ENCODE measurements at places on chromosomes 12 and 14. TPM values are rescaled to one million over a fixed set of nuclear protein-coding genes. Genes with fewer than 3 reads are reported as not detected.

GRCh38 chr14:85459361-85460000 lies 70.5 kb upstream of the FLRT2 start:
- no peaks in the 10 kb centered on the region for H3K4me1 ChIP-seq
- no peak for DNase-seq
- no peaks in the 10 kb centered on the region for H3K36me3 ChIP-seq
- H3K27me3 ChIP-seq, result no peaks in the 10 kb centered on the region
- no peak overlapping the region for H3K4me3 ChIP-seq

DNA sequence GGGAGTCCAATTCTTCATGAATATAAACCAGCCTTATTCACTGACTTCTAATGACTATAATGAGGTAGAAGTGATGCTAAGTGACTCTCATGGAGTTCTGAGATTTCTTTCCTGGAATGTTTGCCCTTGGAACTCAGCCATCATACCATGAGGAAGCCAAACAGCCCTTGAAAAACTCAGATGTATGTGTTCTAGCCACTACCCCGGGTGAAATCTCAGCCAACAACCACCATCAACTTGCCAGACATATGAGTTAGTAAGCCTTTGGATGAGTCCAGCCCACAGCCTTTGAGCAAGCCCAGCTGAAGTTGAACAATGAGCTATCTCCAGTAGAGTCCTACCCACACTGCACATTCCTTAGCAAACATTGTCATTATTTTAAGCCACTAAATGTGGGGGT lies 149.5 kb downstream of the SLC6A15 start:
- no peak overlapping the region for H3K4me3 ChIP-seq
- DNase-seq, result no peak
- H3K36me3 ChIP-seq, result no peaks in the 10 kb centered on the region

GRCh38 chr14:97697772-97698171 lies 900.6 kb downstream of the VRK1 start:
- H3K27me3 ChIP-seq, result no peaks in the 10 kb centered on the region
- H3K4me3 ChIP-seq, result no peak overlapping the region
- H3K4me1 ChIP-seq, result no peaks in the 10 kb centered on the region
- no peak for DNase-seq
- no peaks in the 10 kb centered on the region for H3K36me3 ChIP-seq
- no peak overlapping the region for H3K27ac ChIP-seq

DNA sequence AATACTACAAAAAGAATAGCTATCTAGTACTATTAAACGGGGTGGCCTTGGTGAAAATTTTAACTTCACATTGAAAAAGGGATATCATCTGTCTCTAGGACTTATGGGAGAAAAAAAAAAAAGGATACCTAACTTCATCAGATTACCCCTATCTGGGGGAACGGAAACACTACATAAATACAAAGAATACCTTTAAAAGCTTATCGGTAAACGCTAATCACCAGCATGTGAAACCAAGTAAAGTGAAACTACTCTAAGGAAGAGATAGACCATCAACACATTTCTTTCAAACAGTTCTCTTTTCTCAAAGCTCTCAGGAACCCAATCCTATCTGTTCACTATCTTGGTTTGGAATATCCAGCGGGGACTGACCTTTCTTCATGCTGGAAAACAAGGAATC lies 3.5 kb downstream of the KICS2 start:
- H3K27ac ChIP-seq, result no peak overlapping the region
- no peaks in the 10 kb centered on the region for H3K27me3 ChIP-seq
- H3K36me3 ChIP-seq, result no peaks in the 10 kb centered on the region
- no peak overlapping the region for H3K4me3 ChIP-seq

DNA sequence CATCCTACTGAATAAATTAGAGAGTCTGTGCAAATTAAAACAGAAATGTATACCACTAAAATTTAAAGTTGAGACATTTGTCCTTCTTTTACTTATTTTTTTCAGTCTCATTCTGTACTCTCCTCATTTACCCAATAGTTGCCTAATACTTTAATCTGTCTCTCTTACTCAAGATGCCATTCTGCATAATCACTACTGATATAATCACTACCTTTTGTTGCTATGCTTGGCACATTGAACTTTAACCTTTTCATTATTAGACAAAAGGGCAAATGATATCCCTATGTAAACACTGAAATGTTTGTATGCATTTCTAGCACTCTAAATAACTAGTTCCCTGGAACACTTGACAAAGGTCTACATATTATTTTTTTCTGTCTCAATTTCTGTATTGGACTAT lies 1108.3 kb upstream of the FLRT2 start:
- H3K4me1 ChIP-seq, result no peaks in the 10 kb centered on the region
- no peaks in the 10 kb centered on the region for H3K27me3 ChIP-seq
- H3K27ac ChIP-seq, result no peak overlapping the region
- no peak overlapping the region for H3K4me3 ChIP-seq

GRCh38 chr12:49665384-49665783 lies 41.8 kb downstream of the FMNL3 start:
- H3K4me3 ChIP-seq, result no peak overlapping the region
- peak overlapping the region; percentile 85 for H3K27ac ChIP-seq
- H3K4me1 ChIP-seq, result peaks cover 17% of the 10 kb centered on the region
- H3K36me3 ChIP-seq, result no peaks in the 10 kb centered on the region
- DNase-seq, result no peak

GRCh38 chr12:73161970-73162369 lies 889.8 kb downstream of the TRHDE start:
- H3K4me3 ChIP-seq, result no peak overlapping the region
- H3K27me3 ChIP-seq, result no peaks in the 10 kb centered on the region
- DNase-seq, result no peak
- H3K4me1 ChIP-seq, result no peaks in the 10 kb centered on the region
- no peaks in the 10 kb centered on the region for H3K36me3 ChIP-seq

DNA sequence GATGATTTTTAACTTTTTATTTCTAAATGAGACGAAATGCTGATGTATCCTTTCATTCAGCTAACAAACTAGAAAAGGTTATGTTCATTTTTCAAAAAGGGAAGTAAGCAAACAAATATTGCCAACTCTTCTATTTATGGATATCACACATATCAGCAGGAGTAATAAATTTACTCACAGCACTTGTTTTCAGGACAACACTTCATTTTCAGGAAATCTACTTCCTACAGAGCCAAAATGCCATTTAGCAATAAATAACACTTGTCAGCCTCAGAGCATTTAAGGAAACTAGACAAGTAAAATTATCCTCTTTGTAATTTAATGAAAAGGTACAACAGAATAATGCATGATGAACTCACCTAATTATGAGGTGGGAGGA lies 139.6 kb downstream of the HMGA2 start:
- H3K4me3 ChIP-seq, result no peak overlapping the region
- H3K36me3 ChIP-seq, result no peaks in the 10 kb centered on the region
- H3K27me3 ChIP-seq, result no peaks in the 10 kb centered on the region
- no peak for DNase-seq
- H3K27ac ChIP-seq, result no peak overlapping the region
- no peaks in the 10 kb centered on the region for H3K4me1 ChIP-seq

GRCh38 chr14:54489731-54490444 lies 1.1 kb upstream of the GMFB start:
- H3K27me3 ChIP-seq, result no peaks in the 10 kb centered on the region
- H3K4me1 ChIP-seq, result peaks cover 17% of the 10 kb centered on the region
- H3K4me3 ChIP-seq, result peak overlapping the region; percentile 84
- H3K27ac ChIP-seq, result peak overlapping the region; percentile 99
- DNase-seq, result no peak
- no peaks in the 10 kb centered on the region for H3K36me3 ChIP-seq

DNA sequence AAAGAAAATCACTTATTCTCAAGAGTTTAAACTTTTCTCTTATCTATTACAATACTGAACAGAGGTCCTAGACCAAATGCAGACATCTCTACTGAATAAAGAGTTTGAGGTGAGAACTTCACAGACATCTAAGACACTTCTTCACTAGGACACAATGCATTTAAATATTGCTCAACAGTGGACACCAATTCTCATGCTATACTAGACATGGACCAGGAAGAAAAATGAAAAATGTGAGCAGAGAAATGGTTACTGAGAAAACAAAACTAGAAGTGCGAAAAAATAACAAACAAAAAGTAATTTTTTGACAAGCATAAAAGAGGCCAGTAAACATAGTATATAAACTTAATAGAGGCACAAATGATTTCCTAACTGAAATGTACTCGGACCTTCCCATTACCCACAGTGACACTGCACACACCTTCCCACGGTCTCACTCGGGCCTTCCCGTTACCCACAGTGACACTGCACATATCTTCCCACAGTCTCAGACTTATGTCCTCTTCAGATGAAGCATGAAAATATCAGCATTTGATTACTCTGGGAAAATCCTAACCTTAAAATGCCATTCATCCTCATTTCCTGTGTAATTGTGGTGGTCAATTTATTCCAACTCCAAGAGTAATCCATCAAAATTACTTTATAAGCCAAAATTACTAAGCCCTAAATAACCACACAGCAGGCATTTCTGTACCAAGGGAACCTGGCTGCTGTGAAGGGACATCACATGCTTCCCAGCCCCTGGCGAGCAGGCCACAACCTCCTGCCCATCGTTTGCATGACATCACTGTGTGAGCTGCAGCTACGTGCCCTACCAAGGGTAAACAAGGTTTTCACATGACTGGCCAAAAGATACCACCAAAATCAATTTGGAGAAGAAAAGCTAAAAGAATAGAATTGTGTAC lies 6.4 kb downstream of the SLC15A4 start:
- peaks cover 14% of the 10 kb centered on the region for H3K36me3 ChIP-seq
- peak overlapping the region; percentile 90 for H3K27ac ChIP-seq
- H3K4me3 ChIP-seq, result peak overlapping the region; percentile 4

DNA sequence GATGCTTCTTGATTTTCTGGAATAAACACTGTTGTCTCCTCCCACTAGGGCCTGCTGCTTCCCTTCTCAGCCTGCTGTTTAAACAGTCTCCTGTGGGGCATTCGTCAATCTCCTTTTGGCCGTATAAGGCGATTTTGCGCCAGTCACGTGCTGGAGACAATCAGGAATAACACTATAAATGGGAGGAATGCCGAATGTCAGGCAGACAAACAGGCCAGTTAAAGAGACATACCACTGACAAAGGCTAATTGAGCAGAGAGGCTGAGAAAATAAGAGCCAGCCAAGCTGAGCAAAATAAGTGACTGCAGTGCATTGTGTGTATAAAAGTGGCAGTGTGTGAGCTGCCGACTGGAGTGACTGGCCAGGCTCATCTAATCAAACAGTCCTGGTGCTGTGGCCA lies 23.3 kb downstream of the DMAC2L start:
- no peaks in the 10 kb centered on the region for H3K36me3 ChIP-seq
- no peaks in the 10 kb centered on the region for H3K27me3 ChIP-seq
- no peak overlapping the region for H3K4me3 ChIP-seq
- DNase-seq, result no peak
- H3K4me1 ChIP-seq, result no peaks in the 10 kb centered on the region

DNA sequence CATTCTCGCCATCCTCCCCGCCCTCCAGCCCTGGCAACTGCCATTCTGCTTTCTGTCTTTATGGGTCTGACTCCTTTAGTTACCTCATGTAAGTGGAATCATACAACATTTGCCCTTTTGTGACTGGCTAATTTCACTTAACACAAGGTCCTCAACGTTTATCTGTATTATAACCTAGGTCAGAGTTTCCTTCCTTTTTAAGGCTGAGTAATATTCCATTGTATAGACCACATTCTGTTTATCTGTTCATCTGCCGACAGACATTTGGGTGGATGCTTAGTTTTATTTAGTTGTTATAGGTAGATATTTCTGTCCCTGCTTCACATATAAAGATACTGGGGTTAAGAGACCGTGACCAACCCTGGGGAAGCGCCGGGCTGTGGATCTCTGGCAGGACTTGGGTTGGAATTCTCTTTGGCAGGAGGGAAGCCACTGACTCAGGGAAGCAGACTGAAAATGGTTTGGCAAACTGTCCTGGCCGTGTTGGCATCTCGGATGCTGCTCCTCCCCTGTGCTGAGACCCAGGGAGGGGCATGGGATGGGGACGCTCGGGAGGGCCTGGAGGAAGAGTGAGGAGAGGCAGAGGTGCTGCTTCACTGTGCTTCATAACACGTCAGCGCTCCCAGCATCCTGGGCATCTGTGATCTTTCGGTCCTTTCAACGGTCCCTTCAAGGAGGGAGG lies 38.9 kb downstream of the TEAD4 start:
- no peaks in the 10 kb centered on the region for H3K27me3 ChIP-seq
- H3K36me3 ChIP-seq, result peaks cover 4% of the 10 kb centered on the region
- H3K4me1 ChIP-seq, result peaks cover 8% of the 10 kb centered on the region
- no peak overlapping the region for H3K4me3 ChIP-seq

GRCh38 chr12:6277982-6278438 lies 32.5 kb upstream of the PLEKHG6 start:
- no peaks in the 10 kb centered on the region for H3K27me3 ChIP-seq
- H3K4me1 ChIP-seq, result peaks cover 8% of the 10 kb centered on the region
- DNase-seq, result no peak
- H3K4me3 ChIP-seq, result peak overlapping the region; percentile 59

GRCh38 chr14:61615743-61616523 lies 79.4 kb upstream of the HIF1A start:
- no peak for DNase-seq
- H3K4me1 ChIP-seq, result peaks cover 4% of the 10 kb centered on the region
- H3K4me3 ChIP-seq, result no peak overlapping the region
- no peak overlapping the region for H3K27ac ChIP-seq
- no peaks in the 10 kb centered on the region for H3K36me3 ChIP-seq

GRCh38 chr12:16163901-16164300 lies 113.6 kb downstream of the SLC15A5 start:
- H3K4me3 ChIP-seq, result no peak overlapping the region
- DNase-seq, result no peak
- no peaks in the 10 kb centered on the region for H3K27me3 ChIP-seq
- H3K27ac ChIP-seq, result no peak overlapping the region

DNA sequence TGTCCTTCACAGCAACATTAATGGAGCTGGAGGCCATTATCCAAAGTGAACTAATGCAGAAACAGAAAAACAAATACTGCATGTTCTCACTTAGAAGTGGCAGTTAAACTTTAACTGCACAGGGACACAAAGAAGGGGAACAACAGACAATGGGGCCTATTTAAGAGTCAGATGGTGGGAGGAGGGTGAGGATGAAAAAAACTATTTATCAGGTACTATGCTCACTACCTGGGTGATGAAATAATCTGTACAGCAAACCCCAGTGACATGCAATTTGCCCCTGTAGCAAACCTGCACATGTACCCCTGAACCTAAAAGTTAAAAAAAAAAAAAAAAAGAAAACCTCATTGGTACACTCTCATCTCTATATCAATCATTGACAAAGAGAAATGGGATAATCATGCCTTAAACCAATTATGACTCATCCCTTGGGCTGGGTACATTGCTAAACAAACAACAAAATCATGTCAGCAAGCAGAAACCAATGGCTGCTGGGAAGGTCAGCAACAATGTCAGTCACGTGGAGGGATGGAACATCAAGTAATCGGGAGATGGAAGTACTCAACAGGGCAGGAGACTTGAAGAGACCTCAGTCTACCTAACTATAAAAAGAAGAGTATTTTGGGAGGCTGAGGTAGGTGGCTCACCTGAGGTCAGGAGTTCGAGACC lies 479.2 kb downstream of the RMST start:
- no peak overlapping the region for H3K27ac ChIP-seq
- no peaks in the 10 kb centered on the region for H3K4me1 ChIP-seq
- no peak for DNase-seq
- H3K36me3 ChIP-seq, result no peaks in the 10 kb centered on the region
- no peaks in the 10 kb centered on the region for H3K27me3 ChIP-seq
- no peak overlapping the region for H3K4me3 ChIP-seq

The TAS2R42 gene
- not detected for total RNA-seq

The PRH2 gene
- total RNA-seq, result not detected

The ARHGAP9 gene
- 21.6 TPM for total RNA-seq

The COPS7A gene
- total RNA-seq, result 221 TPM

The KIF5A gene
- total RNA-seq, result not detected

The TRPV4 gene
- not detected for total RNA-seq

The C12orf50 gene
- total RNA-seq, result not detected

The ACSM4 gene
- not detected for total RNA-seq

The AQP2 gene
- not detected for total RNA-seq

The KCNA5 gene
- total RNA-seq, result 39.1 TPM

The SERPINA12 gene
- total RNA-seq, result not detected

The C14orf180 gene
- 0.21 TPM for total RNA-seq

The ESRRB gene
- 1.6 TPM for total RNA-seq

The LRRC9 gene
- total RNA-seq, result not detected

The CLEC1B gene
- total RNA-seq, result not detected

The APOF gene
- total RNA-seq, result not detected

The GNPTAB gene
- total RNA-seq, result 9.5 TPM
